NCI-H1048 (cell line): ENCODE measurements at places on chromosomes 12 and 14.

GRCh38 chr14:52079239-52079959, 10.5 kb upstream of the NID2 start:
- no peak for DNase-seq

DNA sequence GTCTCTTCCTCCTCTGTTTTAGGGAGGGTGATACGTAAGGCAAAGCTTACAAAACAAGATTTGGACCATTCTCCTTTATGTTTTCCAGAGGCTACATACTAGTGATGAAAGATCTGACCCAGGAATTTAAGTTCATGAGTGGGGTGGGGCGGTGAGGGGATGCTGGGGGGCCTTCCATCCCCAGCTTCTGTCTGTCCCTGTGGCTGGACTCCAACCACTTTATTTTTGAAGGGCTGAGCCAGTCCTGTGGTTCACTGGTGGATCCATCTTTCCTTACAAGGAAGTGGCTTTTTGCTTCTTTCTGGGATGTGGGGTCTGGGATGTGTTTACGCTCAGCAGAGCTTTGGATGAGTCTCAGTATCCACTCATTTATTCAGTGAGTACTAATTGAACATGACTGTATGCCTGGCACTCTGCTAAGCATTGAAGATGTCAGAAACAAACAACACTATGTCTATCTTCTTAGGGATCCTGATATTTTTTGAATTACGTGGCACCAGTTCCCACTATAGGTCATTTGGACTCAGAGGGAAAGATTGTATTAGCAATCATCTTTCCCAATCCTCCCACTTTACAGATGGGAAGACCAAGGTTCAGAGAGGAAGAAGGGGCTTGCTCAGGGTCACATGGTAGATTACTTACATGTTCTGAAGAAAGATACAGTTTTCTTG, 291.8 kb upstream of the TBX3 start:
- DNase-seq = no peak

DNA sequence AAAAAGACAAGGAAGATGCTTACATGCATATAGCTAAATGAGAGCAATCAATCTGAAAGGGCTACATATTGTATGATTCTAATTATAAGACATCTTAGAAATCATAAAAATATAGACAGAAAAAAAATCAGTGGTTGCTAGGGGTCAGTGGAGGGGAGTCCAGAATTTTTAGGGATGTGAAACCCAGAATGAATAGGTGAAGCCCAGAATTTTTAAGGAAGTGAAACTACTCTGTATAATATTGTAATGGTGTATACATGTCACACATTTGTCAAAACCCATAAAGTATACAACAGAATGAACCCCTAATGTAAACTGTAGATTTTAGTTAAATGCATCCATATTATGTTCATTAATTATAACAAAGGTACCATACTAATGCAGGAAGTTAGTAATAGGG, 713.2 kb downstream of the FLRT2 start:
- no peak for DNase-seq

GRCh38 chr12:127300753-127301152, 966.2 kb upstream of the TMEM132C start:
- no peak for DNase-seq

GRCh38 chr12:3897371-3897971, 24.3 kb upstream of the PARP11 start:
- no peak for DNase-seq
